ENCODE measurements at places on chromosomes 11 and 22. TPM values are rescaled to one million over a fixed set of nuclear protein-coding genes. Genes with fewer than 3 reads are reported as not detected.

Gene GSTT2B
- 3.0 TPM for total RNA-seq

Gene ROBO4
- total RNA-seq = 605 TPM

Gene DDI1
- total RNA-seq = not detected

GRCh38 chr22:31968022-31968421 lies 23.7 kb downstream of the YWHAH start:
- no peak for DNase-seq

GRCh38 chr11:22807855-22808570 lies 21.6 kb downstream of the SVIP start:
- no peak for DNase-seq

DNA sequence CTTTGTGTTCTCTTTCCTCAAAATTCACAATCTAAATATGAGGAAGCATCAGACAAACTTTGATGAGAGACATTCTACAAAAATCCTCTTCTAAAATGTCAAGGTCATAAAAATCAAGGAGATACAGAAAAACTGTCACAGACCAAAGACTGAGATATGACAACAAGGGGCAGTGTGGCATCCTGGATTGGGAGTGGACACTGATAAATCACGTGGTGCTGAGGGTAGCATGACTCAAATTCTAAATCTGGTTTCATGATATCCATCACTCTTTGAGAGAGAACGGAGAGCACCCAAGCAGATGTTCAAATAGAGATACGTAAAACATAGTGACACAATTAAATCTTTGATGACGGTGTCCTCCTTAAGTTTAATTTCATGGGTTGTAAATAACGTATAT lies 13.0 kb upstream of the CARD18 start:
- no peak for DNase-seq

GRCh38 chr11:118002010-118002540 lies 15.9 kb downstream of the IL10RA start:
- no peak for DNase-seq

DNA sequence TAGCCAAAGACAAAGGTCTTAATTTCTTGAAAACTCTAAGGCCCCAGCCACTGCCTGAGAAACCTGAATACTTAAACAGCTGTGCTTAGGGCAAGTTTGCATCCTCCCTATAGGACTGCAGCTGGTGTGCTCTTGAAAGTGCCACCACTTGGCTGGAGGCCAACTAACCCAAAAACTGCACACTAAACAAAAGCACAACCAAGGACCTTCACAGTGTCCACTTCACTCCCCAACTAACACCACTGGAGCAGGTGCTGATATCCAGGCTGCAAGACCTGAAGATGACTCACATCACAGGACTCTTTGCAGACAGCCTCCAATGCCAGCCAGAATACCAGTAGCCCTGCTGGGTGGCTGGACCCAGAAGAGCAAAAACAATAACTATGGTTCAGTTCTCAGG lies 357.7 kb upstream of the ARHGAP42 start:
- no peak for DNase-seq

GRCh38 chr22:33519974-33520903 lies 400.0 kb downstream of the LARGE1 start:
- no peak for DNase-seq

- no peak for DNase-seq
Observed at GRCh38 chr22:35592418-35592967, 24.6 kb downstream of the MB start.

GRCh38 chr22:31122532-31123291 lies at the start of gene INPP5J:
Gene INPP5J (plus strand): TSS chr22:31122966. CDS start chr22:31123015, 49 bp downstream.
- DNase-seq = no peak

DNA sequence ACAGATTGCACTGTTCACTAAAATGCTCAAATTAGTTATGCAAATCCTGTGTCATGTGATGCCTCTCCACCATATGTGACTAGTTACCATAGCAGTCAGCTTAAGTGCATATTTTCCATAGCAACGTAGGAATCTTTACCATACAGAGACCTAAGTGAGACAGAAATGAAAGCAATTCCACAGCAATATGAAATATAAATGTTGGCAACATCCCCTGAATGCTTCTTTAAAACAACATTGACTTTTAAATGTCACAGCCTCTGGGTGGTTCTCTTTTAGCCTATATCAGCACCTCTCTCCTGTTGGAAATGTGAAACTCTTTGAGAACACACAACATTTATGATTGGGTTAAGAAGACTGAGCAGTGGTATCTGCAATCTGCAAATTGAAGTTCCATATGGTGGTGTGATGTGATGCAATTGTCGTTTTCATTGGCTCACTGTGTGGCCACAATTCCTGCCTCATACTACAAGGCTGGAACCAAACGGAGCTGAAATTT lies 814.6 kb downstream of the DLG2 start:
- no peak for DNase-seq

GRCh38 chr22:48869161-48869560 lies 958.5 kb downstream of the BRD1 start:
- DNase-seq = no peak

- DNase-seq = no peak
Observed at GRCh38 chr11:74466916-74467885, at the start of gene KCNE3. Gene KCNE3 (minus strand): TSS chr11:74467549. CDS start chr11:74457563, 9,986 bp downstream.

DNA sequence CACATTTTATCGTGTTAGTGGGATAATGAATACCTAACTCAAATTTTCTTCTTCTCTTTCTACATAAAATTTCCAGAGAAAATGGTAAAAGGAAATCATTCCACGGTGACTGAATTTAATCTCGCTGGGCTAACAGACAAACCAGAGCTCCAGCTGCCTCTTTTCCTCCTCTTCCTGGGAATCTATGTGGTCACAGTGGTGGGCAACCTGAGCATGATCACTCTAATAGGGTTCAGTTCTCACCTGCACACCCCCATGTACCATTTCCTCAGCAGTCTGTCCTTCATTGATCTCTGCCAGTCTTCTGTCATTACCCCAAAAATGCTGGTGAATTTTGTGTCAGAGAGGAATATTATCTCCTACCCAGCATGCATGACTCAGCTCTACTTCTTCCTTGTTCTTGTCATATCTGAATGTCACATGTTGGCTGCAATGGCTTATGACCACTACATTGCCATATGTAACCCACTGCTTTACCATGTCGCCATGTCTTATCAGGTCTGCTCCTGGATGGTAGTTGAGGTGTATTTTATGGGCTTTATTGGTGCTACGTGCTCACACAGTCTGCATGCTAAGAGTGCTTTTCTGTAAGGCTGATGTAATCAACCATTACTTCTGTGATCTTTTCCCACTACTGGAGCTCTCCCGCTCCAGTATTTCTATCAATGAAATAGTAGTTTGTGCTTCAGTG lies 24.1 kb downstream of the OR10D3 start:
- DNase-seq = no peak

GRCh38 chr11:74470526-74470925 lies 3.2 kb upstream of the KCNE3 start:
- no peak for DNase-seq
